NCI-H510A (cell line): ENCODE measurements at places on chromosomes 1 and 21.

- no peak for DNase-seq
Measured at GRCh38 chr1:70008660-70009059, 196.7 kb downstream of the LRRC40 start.

DNA sequence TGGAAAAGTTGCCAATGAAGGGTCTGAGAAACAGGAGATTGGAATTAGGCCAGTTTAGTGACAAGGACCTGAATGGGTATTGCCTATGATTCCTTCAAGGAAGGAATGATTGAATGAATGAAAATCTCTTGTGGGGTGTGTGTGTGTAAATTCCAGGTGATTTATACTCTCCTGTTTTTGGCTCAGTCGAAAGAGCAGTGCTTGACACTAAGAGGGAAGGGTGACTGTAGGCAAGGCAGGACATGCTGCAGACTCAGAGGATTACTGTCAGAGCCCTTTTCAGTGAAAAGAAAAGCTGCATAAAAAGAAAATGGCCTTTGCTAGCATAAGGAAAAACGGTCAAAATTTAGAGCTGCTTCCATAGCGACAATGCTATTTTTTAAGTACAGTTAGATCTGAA, 30.1 kb downstream of the C1orf21 start:
- no peak for DNase-seq

DNA sequence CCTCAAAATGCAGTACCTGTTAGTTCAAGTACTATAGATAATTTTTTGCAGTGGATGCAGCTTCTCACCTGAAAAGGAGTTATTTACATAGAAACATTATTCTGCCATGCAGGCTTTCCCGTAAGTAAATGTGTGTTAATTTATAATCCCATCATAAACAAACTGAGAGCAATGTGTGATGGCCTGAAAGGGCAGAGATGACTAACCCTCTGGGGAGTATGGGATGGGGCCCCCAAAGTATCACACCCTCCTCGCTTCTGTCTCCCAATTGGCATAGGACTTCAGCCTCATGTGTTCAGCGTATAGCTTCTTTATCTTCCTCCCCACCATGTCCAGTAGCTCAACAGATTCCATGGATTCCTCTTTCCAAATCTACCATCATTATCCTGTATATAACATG, 7.6 kb downstream of the HMGCL start:
- no peak for DNase-seq

- no peak for DNase-seq
Measured at GRCh38 chr1:37719572-37720195, 27.4 kb downstream of the CDCA8 start.
